ENCODE measurements at places on chromosomes 13 and 19.

DNA sequence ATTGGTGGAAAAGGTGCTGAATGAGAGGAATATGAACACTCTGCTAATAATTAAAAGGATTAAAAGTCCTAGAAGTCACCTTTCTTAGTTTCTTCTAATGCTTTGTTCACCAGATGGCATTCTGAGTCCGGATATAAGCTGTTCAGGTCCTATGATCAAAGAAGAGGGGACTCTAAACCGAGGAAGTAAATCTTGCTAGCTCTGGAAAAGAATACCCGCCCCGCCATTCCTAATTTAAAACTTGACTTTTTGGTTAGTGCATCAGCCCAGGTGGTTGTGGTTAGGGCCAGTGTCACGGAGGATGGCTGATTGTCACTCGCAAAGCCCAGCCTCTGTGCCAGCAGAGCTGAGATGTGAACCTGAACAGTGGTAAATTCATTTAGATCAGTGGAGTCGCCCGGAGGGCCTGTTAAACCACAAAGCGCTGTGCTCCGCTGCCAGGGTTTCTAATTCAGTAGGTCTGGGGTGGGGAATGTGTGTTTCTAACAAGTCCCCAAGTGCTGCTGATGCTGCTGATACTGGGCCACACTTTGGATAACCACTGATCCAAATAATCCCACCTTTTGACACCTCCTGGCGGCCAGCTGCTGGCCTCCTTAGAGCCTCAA lies 425.4 kb downstream of the DCT start:
- no peak for DNase-seq
- H3K4me3 ChIP-seq, result no peak overlapping the region
- H3K36me3 ChIP-seq, result no peaks in the 10 kb centered on the region
- H3K27ac ChIP-seq, result no peak overlapping the region
- H3K4me1 ChIP-seq, result no peaks in the 10 kb centered on the region
- H3K27me3 ChIP-seq, result no peaks in the 10 kb centered on the region

- no peak for DNase-seq
- no peak overlapping the region for H3K4me3 ChIP-seq
- no peaks in the 10 kb centered on the region for H3K36me3 ChIP-seq
- peaks cover 14% of the 10 kb centered on the region for H3K4me1 ChIP-seq
- H3K27ac ChIP-seq, result no peak overlapping the region
Measured at GRCh38 chr13:90447034-90447733, 900.3 kb upstream of the MIR17HG start.

DNA sequence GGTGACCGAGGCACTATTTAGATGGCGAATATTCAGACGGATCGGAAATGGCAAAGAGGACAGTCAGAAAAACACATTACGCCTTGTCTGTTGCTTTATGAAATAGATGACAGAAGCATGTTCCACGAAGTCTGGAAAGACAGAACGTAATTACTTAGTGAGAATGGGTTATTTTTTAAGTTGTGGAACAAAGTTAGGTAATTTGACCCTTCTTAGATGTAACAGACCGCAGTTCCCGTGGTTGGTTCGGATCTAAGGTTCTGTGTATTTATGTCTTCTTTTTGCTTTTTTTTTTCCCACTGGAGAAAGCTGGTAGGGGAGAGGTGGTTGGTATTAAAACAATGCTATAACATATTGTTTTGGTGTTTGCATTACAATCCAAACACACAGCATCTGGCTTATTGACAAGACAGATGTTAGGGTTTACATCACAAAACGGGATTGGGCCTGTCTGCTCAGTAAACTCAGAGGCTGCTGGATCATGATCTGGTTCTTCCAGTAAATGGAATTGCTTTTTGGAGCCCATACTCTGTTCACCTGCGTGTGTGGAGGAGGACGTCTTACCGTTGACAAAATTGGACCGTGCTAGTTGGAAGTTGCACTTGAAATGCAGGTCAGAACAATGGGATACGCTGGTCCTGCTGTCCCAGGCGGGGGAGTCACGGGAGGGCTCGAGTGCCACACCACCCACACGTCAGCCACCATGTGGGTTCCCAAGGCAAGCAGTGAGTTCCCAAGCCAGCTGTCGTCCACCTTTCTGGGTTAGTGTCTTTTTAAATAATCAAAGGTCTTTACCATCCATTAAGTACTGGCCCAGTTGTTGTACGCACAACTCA lies 13.8 kb downstream of the ATP11A start:
- H3K4me3 ChIP-seq, result no peak overlapping the region
- no peak for DNase-seq
- no peak overlapping the region for H3K27ac ChIP-seq
- H3K27me3 ChIP-seq, result no peaks in the 10 kb centered on the region
- H3K36me3 ChIP-seq, result peaks cover 7% of the 10 kb centered on the region

DNA sequence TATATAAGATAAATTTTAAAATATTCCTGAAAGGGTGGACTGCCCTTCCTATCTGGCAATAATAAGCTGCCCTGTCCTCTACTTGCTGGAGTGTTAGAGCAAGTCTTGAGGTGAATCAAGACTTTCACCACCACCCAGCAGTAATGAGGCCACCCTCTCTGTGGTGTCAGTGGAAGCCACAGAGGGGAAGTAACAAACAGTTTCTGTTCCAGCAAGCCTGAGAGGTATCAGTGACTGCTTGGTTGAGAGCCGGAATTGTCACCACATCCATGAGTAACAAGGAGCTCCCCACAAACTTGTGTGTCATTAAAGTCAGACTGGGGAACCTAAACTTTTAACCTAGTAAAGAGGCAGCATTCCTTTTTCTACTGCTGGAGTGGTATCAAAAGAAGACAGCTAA lies 532.7 kb upstream of the SPRY2 start:
- H3K27ac ChIP-seq, result no peak overlapping the region
- no peak for DNase-seq
- H3K27me3 ChIP-seq, result no peaks in the 10 kb centered on the region
- H3K4me1 ChIP-seq, result peaks cover 10% of the 10 kb centered on the region
- no peak overlapping the region for H3K4me3 ChIP-seq
- H3K36me3 ChIP-seq, result no peaks in the 10 kb centered on the region

DNA sequence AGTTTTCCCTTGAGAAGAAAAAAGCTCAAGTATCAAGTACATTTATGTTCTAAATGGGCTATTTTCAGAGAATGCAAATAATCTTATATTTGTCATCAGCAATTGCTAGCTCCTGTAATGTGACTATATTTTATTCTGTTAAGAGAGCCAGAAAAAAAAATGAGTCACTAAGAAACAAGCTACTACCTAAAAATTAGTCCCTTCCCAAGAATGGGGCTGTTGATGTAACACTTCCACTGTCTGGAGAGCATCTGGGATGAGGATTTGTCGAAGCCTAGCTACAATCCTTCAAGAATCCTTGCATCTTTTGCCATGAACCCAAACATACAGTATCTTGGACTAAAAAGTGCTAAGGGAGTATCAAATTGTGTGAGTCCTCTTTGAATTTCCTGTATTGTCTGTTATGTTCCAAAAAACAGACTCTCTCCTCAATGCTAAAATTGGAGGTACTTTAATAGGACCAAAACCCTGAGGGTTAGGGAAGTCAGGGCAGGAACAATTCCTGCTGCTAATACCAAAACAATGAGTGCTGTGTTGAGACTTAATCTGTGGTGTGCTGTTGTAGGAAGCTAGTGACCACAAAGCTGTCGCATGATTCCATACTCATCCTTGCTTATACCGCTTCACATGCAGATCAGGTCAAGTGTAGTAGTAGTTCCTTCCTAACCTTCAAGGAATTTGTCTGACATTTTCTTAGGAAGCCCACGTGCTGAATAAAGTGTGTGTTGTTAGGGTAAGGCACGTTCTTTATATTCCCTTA lies 4.9 kb upstream of the ZC3H13 start:
- H3K27me3 ChIP-seq, result no peaks in the 10 kb centered on the region
- H3K36me3 ChIP-seq, result no peaks in the 10 kb centered on the region
- H3K4me3 ChIP-seq, result no peak overlapping the region
- no peak overlapping the region for H3K27ac ChIP-seq
- no peaks in the 10 kb centered on the region for H3K4me1 ChIP-seq
- DNase-seq, result no peak

- no peak overlapping the region for H3K4me3 ChIP-seq
- H3K27me3 ChIP-seq, result no peaks in the 10 kb centered on the region
- no peaks in the 10 kb centered on the region for H3K4me1 ChIP-seq
Measured at GRCh38 chr13:87122551-87122950, 548.6 kb upstream of the SLITRK5 start.

DNA sequence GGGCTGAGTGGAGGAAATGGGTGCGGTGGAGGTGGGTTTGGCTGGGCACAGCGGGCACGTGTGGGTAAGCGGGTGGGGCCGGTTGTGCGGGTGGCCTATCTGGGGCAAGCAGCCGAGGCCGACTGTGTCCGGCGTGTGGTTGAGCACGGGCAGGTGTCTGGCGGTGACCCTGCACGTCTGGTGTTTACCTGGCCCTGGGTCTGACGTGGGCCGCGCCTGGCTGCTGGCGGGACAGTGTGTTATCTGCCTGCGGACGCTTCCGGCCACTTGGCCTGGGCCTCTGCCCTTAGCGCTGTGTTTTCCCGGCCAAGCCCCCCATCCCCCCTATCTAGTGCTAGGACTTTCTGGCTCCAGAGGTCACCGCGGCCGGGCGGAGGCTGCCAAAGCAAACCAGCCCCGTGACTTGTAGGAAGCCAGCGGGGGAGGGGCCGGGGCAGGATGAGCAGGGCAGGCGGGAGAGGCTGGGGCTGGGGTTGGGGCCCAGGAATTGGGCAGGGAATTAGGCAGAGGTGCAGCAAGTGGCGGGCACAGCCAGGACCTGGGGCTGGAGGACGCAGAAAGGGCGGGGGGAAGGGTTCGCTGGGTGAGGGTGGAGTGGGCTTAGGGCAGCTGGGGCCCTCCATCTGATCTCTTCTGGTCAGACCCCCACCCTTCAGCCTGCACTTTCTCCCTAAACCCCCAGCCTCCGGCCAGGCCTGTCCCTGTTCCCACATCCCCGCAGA lies 534 bp upstream of the HPN start:
- no peaks in the 10 kb centered on the region for H3K27me3 ChIP-seq
- DNase-seq, result peak; percentile 89
- peaks cover 63% of the 10 kb centered on the region for H3K4me1 ChIP-seq
- H3K4me3 ChIP-seq, result peak overlapping the region; percentile 5
- peak overlapping the region; percentile 67 for H3K27ac ChIP-seq
- H3K36me3 ChIP-seq, result no peaks in the 10 kb centered on the region

DNA sequence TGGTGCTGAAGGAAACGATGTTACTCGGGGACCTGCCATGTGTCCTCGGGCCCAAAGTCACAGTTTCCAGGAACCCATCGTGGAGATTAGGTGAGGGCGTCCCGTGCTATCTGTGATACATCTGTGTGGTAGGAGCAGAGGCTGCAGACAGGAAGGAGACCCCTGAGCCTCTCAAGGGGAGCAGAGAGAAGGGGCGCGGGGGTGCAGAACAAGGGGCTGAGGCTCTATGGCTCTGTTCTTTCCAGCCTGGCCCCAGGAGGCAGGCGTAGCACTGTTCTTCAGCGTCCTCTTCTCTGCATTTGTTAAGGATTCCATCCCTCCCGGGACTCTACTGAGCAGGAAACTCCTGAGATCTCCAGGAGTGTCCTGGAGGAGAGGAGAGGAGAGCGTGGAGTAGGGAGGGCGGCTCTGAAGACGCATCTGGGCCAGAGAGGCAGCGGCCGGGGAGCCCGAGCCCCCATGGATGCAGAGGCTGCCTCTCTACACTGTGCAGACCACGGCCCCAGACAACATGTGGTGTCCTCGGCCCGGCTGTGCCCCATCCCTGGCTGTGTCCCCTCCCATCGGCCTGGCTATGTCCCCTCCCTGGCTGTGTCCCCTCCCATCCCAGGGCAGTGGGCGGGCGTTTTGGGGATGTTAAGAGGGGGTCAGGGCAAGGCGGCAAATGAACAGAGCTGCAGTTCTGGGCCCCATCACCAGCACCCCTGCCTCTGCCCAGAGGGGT lies 118.0 kb downstream of the ATP11A start:
- H3K27me3 ChIP-seq, result no peaks in the 10 kb centered on the region
- DNase-seq, result no peak
- no peak overlapping the region for H3K27ac ChIP-seq
- no peaks in the 10 kb centered on the region for H3K4me1 ChIP-seq
